ENCODE measurements at places on chromosomes 2 and 18. TPM values are rescaled to one million over a fixed set of nuclear protein-coding genes. Genes with fewer than 3 reads are reported as not detected.

DNA sequence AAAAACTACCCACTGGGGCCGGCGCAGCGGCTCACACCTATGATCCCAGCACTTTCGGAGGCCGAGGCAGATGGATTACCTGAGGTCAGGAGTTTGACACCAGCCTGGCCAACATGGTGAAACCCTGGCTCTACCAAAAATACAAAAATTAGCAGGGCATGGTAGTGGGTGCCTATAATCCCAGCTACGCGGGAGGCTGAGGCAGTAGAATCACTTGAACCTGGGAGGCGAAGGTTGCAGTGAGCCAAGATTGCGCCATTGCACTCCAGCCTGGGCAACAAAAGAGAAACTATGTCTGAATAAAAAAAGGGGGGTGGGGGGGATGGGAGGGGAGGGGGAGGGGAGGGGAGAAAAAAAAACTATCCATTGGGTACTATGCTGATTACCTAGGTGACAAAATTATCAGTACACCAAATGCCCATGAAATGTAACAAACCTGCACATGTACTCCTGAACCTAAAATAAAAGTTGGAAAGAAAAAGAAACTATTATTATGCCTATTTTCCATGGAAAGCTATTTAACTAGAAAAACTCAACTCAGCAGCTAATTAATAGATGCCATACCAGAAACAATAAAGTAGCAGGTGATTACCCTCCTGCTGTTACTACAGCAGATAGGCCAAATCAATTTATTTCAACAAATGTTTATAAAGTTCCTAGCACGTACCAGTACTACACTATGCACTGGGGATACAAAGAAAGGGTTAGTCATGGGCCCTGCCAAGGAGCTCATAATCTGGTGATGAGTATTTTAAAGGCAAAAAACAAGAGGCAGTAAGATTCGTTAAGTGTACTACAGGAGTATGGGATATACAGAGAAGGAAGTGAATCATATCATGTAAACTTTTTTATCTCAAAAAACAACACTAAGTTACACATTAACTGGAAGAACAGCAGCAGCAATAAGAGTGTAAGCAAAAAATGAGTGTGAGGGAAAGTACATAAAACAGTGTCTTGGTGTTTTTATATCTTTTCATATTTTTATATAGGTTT is 112.8 kb upstream of the SLC39A10 start:
- no peak overlapping the region for H3K4me3 ChIP-seq
- H3K27me3 ChIP-seq, result no peaks in the 10 kb centered on the region
- no peak overlapping the region for H3K27ac ChIP-seq
- no peaks in the 10 kb centered on the region for H3K4me1 ChIP-seq

The METTL8 gene
- 14.5 TPM for total RNA-seq

GRCh38 chr2:165161510-165161909 is 42.3 kb downstream of the SCN3A start:
- no peak for DNase-seq
- no peaks in the 10 kb centered on the region for H3K36me3 ChIP-seq
- no peaks in the 10 kb centered on the region for H3K27me3 ChIP-seq
- H3K27ac ChIP-seq, result no peak overlapping the region
- H3K4me1 ChIP-seq, result no peaks in the 10 kb centered on the region
- no peak overlapping the region for H3K4me3 ChIP-seq

- no peak for DNase-seq
- H3K27me3 ChIP-seq, result no peaks in the 10 kb centered on the region
- H3K36me3 ChIP-seq, result no peaks in the 10 kb centered on the region
Measured at GRCh38 chr2:222160944-222161343, 137.9 kb downstream of the PAX3 start.

DNA sequence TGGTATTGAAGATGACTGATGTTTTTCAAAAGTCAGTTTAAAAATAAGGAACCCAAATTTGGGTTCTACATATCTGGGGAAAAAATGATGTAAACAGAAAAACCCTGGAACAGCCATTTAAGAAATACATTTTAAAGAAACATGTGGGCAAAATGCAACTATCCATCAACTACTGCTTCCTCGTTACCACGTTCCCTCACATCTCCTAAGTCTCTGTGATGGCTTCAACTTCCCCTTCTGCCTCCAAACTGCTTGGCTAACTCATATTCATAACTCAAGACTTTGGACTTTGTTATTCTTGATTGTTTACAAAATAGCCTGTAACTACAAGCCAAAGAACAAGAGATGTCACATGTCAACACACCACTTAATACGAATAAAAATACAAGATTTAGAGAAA is 116.3 kb downstream of the DYM start:
- no peak for DNase-seq
- H3K36me3 ChIP-seq, result no peaks in the 10 kb centered on the region

DNA sequence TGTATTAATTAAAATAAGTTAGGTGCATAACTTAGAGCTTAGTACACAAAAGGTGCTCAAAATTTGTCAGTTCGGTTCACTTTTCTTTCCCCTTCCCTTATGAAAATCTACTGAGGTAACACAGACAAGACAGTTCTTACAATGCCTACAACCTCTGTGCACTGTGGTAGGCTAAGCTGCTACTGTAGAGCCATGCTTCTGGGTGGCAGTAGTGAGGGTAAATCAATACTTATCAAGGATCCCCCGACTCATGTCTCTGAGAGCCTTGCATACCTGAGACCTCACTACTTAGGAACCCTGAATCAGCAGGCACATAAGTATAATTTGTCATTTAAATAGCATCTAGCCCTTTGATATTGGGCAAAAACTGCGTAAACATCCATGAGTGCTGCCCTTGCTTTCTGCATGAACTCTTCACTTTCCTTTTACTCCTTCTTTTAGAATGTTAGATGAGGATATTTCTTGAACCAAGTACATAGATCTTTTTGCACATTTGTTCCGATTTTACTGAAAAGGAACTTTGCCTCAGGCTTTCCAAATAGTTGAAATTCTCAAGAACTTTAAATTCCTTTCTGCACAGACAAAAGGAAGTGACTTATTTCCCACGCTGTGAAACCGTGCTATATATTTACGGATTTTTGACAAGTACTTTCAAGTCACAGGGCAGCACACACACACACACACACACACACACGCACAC is 234.4 kb downstream of the TRIB2 start:
- no peaks in the 10 kb centered on the region for H3K27me3 ChIP-seq
- no peaks in the 10 kb centered on the region for H3K36me3 ChIP-seq
- no peak overlapping the region for H3K27ac ChIP-seq
- H3K4me3 ChIP-seq, result no peak overlapping the region
- H3K4me1 ChIP-seq, result no peaks in the 10 kb centered on the region

The CHAC2 gene
- total RNA-seq, result 2.0 TPM

DNA sequence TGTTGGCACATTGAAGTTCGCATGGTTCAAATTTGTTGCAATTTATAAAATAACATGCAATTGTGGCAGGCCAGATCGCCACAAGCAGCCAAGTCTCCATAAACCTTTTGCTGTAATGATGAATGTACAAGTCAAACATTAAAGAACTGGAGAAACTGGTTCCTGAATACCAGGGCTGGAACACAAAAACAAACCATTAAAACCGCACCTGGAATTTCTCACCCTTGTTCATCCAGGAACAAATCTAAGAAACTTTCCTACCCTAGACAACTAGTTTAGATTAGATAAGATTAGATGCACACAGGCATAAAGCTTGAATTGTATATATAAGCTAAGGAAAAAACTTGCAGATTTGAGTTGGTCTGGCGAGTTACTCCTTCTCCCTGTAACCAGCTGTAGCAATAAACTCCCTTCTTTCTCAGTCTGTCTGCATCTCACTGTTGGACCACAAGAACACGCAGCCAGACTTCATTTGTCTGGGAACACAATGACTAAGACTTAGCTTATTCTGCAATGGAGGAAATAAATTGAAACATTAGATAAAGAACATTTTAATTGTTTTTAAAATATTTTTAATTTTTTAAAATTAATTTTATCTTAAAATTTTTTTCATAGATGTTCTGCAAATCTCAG is 1835.5 kb upstream of the LRRTM1 start:
- no peaks in the 10 kb centered on the region for H3K27me3 ChIP-seq
- no peak overlapping the region for H3K4me3 ChIP-seq
- DNase-seq, result no peak
- H3K4me1 ChIP-seq, result no peaks in the 10 kb centered on the region
- no peak overlapping the region for H3K27ac ChIP-seq

Data from ovary (tissue), 10 donors.